ENCODE measurements at places on chromosomes 13 and 19.
A peak's percentile ranks its signal among the peaks of the same experiment; 100 is the strongest.

DNA sequence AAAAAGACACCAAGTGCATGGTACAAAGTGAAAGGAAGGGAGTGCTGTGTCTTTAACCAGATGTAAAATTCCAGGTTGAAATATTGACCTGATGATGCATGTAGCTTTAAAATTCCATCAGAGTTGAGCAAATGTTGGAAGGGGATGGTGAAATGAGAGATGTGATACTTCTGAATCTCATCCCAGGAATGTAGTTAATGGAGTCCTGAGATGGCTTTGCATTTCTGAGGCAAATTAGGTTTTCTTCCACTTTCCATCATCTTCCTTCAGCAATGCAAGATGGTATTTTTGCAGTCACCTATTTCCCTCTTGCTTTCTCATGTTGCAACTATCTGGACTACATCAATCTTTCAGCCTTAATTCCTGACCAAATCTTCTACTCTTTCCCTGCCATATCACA is 194.1 kb upstream of the MIR17HG start:
- no peak for DNase-seq

DNA sequence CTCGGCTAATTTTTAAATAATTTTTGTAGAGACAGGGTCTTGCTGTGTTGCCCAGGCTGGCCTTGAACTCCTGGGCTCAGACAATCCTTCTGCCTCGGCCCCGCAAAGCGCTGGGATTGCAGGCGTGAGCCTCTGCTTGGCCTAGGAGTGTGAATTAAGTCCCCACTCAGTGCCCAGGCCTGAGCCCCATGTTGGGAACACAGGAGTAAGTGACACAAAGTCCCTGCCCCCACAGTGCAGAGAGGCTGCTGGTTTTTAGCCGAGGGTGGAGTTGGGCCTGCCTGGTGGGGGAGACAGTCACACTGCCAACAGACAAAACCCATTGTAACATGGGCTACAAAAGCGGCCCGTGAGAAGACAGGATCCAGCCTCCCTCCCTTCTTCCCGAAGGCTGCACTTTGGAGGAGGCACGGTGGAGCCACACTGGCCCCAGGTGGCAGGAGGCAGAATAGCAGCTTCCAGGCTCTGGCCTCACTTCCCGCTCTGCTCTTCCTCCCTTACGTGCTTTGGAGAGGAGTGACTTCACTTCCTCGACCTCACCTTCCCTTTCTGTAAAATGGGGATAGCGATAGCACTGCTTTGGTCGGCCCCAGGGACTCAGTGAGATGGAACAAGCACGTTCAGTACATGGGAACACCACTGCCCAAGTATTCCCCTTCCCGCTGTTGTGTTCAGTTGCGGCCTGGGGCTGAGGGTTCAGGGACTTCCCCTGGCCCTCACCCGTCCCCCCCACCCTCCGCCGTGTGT is 15.2 kb upstream of the EHD2 start:
- peak; percentile 54 for DNase-seq

- DNase-seq: peak; percentile 83
Measured at GRCh38 chr19:39474139-39474620, 6.5 kb upstream of the TIMM50 start.

DNA sequence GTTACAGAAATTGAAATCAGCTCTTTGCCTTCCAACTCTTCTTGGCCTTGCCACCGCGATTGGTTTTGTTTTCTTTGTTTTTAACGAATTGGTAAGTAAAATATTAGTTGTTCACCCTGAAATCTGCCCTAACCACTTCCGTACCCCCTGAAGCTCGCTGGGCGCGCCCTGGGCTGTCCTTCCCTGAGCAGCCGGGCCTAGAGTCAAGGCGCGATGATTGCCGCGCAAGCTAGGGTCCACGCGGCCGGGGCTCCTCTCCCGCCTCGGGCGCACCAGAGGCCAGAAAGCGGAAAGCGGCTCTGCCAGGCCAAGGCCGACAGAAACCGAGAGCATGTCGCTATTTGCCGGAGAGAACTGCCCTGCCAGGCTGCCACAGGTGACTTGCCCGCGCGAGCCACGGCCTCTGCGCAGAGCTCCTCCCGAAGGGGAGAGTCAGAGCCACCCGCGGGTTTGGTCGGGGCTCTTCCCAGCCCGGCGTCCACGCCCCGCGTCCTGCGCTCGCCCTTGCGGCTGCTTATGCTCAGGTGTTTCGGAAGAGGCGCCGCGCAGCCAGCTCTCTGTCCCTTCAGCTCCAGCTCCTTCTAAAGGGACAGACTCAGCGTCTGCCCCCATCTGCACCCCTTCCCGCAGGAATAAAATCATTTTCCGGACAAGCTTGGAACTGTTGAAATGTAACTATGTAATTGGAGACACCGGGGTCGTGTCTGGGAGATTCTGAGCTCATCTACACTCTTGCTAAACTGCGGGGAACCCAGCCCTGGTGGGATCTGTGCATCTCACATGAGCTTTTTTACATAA is 6.6 kb upstream of the CDX2 start:
- DNase-seq: no peak

GRCh38 chr13:46544811-46545210 is 8.2 kb upstream of the LRCH1 start:
- no peak for DNase-seq

DNA sequence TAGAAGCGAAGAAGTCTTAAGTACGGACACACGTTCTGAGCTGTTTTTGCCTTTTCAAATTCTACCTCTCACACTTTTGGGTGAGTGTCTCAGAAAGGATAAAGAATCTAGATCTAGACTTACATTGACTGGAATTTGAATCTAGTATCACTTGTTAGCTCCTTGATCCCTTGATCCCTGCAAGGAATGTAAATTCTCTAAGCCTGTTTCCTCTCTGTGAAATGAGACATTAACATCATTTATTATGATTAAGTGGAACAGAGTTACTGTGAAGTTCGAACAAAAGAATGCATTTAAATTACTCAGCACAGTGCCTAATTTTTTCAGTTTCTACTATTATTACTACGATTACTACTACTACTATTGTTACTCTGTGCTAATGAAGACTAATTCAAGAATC is 86.6 kb upstream of the POSTN start:
- no peak for DNase-seq

- DNase-seq: no peak
Measured at GRCh38 chr13:101149735-101150384, 266.4 kb downstream of the NALCN start.

GRCh38 chr19:7391218-7391670 is 42.5 kb downstream of the ARHGEF18 start:
- DNase-seq: no peak
